CD4-positive, CD25-positive, alpha-beta regulatory T cell (primary cell): ENCODE measurements at places on chromosomes 16 and 17.

DNA sequence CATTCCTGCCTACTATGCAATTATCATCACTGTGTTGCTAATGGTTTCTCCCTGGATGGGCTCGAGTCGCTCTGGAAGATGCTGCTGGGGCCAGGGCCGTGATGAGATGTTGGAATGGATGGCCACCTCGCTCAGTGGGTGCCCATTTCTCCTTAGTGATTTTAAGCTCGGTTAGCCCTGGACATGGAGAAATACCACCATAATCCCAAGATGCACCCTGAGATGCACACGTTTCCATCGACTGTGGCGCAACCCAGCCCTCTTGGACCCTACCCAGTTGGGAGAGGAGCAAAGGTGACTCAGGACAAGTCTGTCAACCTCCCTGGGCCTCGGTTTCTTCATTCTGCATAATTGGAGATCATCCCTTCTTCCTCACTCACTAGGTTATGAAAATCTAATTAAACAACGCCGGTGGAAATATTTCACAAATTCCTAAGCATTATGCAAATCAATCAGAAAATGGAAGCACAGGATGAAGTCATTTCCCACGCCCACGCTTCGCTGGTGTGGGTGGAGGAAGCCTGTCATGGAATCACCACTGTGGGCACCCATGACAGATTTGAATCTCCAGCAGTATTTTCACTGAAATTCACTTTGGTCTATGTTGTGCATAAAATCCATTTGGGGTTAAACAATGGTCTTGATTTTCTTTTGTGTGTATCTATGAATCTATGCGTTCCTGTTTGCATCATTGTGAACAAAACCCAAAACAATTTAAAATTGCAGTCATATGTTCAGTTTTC is 195.2 kb downstream of the AXIN2 start:
- no peak for DNase-seq

- peak; percentile 13 for DNase-seq
Measured at GRCh38 chr16:57764341-57765159, 29.0 kb downstream of the KATNB1 start.

- no peak for DNase-seq
Measured at GRCh38 chr17:38915639-38915995, 9.8 kb upstream of the LASP1NB start.

DNA sequence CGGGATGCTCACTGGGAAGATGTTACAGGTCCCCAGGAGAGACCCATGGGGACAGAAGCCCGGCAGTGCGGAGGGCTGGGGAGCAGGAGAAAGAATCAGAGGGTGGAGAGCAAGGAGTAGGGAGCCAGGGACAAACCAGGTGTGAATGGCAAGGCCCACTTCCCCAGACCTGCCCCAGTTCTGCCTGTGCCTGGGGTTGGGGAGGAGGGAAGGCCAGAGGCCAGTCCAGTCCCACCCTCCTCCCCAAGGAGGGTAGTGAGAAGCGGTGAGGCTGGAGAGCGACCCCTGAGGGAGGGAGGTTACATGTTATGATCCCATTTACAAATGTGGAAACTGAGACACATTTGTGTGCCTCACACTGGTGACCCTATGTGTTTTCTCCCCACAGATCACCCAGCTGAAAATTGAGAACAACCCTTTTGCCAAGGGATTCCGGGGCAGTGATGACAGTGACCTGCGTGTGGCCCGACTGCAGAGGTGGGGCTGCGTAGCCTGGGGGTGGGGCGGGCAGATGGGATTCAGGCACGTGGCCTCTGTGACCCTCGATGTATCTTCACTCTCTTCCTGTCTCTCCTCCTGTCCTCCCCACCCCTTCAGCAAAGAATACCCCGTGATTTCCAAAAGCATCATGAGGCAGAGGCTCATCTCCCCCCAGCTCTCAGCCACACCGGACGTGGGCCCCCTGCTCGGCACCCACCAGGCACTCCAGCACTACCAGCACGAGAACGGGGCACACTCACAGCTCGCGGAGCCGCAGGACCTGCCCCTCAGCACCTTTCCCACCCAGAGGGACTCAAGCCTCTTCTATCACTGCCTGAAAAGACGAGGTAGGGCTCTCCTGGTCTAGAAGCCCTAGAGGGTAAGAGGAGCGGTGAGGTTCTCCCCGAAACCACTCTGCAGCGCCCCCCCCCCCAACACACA is 27.5 kb downstream of the TBX4 start:
- no peak for DNase-seq

DNA sequence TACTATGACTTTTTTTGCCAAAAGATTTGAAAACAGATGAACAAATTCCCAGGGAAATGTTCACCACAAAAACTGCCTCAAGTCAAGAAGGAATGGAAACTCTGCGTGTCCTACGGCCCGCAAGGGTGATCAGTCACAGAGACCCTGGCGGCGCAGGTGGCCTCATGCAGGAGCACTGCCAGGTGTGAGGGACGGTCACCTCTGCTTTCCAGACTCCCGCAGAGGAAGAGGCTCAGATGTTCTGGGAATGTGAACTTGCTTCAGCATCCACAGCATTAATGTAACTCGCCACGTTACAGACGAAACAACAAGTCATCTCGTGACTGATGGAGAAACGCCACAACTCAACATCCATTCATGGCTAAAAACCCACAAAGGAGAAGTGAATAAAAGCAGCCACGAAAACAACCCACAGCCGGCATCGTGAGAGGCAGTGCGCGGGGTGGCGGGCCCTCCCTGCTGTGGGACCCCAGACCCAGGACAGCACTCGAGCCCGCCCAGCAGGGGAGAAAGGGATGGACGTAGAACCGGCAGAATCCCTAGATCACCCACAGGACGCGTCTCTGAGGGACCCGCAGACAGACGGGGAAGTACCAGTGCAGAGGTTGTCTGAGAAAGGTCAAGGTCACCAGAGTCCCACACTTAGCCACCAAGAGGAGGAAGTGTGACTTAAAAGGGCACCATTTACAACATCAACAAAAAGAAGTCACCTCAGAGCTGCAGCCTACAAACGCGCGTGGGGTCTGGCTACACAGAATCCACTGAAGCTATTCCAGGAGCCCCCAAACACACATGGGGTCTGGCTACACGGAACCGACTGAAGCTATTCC is 76.9 kb upstream of the GNG13 start:
- no peak for DNase-seq

DNA sequence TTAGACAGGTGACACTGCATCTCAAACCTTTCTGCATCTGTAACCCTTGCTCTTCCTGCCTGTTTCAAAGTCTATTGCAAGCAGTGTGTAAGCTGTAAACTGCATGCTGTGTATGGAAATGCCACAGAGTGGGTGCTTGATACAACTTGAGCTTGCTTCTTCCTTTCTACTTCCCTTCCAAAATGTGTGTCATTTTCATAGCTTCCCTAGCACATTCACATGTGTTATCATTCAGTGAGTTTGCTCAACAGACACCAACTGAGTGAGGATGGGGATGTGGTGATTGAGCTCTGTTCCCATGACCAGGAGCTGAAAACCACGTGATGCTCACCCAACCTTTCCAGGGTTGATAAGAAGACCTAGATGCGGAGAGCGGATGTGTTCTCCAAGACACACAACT is 111.1 kb downstream of the VAT1L start:
- DNase-seq = no peak

GRCh38 chr17:16197276-16197675 is 18.1 kb downstream of the NCOR1 start:
- no peak for DNase-seq

DNA sequence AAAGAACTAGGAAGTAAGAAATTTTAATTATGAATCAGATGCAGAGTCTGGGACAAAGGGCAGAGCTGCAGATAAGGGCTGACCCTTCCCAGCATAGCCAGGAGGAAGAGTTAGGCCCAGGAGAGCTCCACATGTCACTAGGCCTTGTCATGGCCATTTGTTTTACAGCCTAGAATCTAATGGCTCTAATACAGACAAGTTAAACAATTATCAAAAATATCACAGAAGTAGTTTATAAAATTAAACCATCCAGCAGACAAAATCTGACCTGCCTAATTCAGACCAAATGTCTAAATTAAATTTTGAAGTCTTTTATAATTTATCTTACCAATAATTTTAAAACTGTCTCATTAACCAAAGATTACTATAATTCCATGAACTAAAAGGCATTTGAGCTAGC is 1369.5 kb downstream of the CDH11 start:
- DNase-seq = no peak

GRCh38 chr17:55666806-55667205 is 55.9 kb downstream of the TMEM100 start:
- DNase-seq = no peak

DNA sequence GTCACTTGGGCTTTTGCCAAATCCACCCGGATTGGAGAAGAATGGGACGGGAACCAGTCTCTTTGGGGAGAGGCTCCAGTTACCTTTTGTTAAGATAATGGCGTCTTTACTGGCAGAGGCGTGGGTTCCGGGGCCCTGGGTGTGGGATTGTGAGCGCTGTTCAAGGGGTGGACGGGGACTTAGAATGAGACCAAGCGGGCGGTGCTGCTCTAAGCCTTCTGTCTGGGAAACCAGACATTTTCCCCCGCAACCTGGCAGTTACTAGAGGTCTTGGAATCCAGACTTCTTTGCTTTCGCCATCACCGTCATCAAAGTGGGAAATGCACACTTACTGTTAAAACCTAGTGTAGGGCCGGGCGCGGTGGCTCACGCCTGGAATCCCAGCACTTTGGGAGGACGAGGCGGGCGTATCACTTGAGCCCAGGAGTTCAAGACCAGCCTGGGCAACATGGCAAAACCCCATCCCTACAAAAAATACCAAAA is 706 bp downstream of the TEN1 start:
- no peak for DNase-seq

GRCh38 chr16:60636117-60636516 is 1400.1 kb downstream of the CDH8 start:
- DNase-seq = no peak
